ENCODE measurements at places on chromosomes 1 and 21.

- no peak for DNase-seq
Observed at GRCh38 chr1:20413776-20414140, 72.3 kb downstream of the CAMK2N1 start.

DNA sequence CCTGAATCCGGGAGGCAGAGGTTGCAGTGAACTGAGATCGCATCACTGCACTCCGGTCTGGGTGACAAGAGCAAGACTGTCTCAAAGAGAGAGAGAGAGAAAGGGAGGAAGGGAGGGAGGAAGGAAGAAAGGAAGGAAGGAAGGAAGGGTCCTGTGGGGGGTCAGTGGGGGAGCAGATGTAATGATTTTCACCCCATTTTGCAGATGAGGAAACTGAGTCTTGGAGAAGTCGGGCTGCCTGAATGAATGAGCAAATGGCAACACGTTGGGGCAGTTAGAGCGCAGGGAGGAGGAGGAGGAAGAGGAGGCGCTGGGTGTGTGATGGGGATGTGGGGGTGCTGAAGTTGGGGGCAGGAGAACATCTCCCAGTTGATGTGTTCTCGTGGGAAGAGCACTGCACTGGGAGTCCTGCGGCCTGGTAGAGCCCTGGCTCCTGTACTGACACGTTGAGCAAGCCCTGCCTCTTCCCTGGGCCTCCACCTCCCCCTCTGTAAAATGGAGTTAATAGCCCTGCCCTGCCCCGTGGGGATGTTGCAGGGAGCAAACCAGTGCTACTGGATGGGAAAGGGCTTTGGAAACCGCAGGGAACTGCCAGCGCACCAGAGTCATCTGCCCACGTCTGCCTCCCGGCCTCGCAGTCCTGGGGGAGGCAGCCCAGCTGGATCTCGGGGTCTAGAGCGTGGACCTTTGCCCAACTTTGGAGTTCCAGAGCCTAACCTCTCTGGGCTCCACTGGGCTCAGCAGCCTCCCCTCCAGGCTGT is 103.2 kb upstream of the CASZ1 start:
- DNase-seq: no peak

GRCh38 chr21:42042651-42043050 is 28.5 kb upstream of the UMODL1 start:
- DNase-seq: no peak

DNA sequence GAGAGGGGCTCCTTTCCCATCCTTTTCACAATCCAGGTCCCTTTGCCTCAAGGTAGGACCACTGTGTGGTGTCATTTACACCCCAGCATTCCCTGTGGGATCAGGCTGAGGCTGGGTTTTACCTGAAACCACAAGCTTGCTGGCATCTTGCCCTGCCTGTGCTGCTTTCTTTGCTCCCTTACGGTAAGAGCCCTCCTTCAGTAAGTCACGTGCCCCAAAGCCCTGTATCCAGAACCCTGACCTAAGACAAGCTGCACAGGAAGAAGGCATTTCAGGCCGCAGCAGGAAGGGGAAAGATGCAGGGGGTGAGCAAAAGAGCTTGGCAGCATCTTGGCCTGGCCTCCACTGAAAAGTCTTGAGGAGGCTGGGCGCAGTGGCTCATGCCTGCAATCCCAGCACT is 58.4 kb downstream of the KLHDC7A start:
- DNase-seq: no peak

- DNase-seq: no peak
Observed at GRCh38 chr1:31531177-31531999, 44.9 kb upstream of the TINAGL1 start.

DNA sequence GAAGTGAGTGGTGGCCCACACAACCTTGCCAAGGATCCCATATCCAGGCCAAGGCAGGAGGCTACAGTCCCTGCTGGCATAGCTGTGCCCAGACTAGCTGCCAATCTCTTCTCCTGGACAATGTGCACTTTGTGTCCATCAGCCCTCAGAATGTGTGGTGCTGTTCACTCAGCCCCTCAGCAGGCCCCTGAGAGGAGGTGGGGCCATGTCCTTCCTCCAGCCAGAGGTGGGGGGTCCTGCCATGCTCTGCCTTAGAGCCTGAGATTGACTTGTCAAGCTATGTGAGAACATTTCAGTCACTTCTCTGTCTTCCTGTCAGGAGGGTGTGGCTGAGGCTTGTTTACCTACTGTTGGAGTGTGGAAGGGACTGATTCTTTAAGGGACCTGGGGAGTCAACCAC is 1.4 kb downstream of the NCF2 start:
- no peak for DNase-seq

DNA sequence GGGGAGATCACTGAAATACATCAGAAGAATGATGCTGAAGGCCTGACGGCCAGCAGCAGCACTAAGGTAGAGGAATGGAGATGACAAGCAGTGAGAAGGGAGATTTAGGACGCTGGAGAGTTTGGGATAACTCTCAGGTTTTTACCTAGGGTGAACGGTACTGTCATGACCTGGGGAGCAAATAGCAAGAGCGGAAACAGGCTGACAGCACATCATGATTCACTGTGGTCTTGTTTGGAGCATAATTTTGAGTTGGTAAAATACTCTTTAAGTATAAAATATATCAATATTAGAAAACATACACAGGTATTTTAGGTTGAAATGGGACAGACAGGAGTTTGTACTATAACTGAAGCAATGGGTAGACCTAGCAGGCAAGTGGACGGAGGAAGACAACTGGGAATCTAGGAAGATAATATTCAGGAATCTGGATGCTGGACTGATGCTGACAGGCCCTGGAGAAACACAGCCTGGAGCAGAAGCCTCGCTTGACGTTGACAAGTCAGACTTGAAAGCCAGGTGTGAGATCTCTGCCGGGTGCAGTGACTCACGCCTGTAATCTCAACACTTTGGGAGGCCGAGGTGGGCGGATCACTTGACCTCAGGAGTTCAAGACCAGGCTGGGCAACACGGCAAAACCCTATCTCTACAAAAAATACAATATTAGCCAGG is 33.3 kb downstream of the ALG14 start:
- DNase-seq: no peak

- peak; percentile 57 for DNase-seq
Observed at GRCh38 chr21:45535341-45536081, 6.7 kb downstream of the SLC19A1 start.

DNA sequence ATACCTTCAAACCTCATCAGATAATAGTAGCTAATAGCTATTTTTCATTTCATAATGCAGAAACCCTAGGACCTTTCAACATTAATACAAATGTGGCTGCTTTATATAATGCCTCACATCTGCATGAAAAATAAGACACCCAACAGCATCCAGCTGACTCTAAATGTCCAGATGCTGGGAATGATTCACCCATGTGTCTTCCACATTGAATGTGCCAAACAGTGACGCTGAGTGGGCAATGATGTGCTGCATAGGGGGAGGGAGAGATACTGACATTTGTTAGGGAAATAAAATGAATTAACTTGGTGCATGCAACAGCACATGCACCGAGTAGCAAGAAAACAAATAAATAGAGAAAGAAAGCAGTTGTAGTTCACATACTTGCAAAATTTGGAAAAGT is 199.3 kb downstream of the DSCAM start:
- no peak for DNase-seq

DNA sequence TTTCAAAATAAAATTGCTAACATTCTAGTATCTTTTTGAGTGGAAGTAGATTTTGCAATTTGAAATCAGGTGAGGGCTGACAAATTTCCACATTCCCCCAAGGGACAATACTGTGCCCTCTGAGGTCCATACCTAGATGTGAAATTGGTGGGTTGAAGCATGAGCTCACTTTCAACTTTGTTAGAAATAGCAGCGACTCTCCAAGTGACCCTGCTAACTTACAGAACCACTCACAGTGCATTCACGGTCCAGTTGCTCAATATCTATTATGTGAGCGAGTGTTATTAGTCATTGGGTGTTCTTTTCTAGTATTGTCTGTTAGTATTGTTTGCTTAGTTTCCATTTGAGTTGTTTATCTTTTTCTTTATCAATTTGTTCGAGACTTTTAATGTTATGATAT is 53.6 kb upstream of the ASB17 start:
- DNase-seq: no peak

DNA sequence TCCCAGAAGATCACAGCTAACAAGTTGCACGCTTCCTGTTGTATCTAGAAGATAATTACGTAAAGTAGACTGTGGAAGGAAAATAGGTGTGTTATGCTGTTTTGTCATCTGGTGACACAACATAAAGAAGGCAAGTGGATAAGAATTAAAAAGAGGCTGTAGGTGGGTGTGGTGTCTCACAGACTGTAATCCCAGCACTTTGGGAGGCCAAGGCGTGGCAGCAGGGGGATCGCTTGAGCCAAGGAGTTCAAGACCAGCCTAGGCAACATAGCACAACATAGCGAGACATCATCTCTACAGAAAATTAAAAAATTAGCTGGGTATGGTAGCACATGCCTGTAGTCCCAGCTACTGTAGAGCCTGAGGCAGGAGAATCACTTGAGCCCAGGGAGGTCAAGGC is 17.9 kb upstream of the ZNF281 start:
- DNase-seq: no peak

DNA sequence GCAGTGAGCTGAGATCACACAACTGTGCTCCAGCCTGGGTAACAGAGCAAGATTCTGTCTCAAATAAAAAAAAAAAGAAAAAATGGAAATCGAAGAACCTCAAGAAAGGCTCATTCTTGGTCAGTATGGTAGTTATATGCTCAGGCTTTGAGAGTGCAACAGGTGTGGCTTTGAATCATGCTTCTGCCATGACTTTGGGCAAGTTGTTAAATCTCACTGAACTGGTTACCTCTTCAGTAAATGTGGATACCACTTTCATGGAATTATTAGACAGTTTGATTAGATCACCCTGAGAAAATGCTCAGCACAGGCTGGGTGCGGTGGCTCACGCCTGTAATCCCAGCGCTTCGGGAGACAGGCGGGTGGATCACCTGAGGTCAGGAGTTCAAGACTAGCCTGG is 12.8 kb downstream of the TRNAU1AP start:
- no peak for DNase-seq

GRCh38 chr1:36251794-36252481 is 27.7 kb downstream of the THRAP3 start:
- DNase-seq: no peak

GRCh38 chr1:178633056-178633455 is 92.0 kb upstream of the RALGPS2 start:
- no peak for DNase-seq

DNA sequence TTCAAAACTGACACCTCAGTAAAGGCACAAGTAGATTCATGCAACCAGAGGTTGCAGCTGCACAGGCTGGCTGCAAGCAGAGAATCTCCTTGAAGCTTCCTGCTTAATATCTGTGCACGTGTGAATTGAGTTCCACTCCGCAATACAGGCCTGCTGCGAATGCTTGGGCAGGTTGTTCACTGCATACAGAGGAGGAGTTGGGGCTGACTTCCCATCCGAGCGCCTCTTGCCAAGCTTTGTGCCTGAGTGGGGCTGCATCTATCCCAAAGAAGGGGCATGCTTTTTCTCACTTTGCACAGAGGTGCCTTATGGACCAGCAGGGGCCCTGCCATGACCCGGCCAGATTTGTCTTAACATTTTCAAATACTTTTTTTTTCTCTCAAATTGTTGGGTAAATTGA is 17.9 kb upstream of the PADI1 start:
- DNase-seq: no peak

DNA sequence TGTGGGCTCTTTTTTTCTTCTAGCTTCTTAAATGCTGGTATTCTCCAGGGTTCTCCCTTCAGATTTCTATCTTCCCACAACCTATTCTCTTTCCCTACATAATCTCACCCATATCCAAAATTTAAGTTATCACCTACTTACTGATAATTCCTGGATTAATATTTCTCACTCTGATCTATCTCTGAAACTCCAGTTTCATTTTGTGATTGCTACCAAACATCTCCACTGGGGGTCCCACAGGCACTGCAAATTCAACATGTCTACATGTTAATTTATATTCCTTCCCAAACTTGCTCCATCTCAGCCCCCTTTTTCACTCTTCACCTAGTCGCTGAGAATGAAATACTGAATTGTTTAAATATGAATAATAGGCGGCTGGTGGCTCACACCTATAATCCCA is 9.9 kb upstream of the C1orf141 start:
- no peak for DNase-seq

DNA sequence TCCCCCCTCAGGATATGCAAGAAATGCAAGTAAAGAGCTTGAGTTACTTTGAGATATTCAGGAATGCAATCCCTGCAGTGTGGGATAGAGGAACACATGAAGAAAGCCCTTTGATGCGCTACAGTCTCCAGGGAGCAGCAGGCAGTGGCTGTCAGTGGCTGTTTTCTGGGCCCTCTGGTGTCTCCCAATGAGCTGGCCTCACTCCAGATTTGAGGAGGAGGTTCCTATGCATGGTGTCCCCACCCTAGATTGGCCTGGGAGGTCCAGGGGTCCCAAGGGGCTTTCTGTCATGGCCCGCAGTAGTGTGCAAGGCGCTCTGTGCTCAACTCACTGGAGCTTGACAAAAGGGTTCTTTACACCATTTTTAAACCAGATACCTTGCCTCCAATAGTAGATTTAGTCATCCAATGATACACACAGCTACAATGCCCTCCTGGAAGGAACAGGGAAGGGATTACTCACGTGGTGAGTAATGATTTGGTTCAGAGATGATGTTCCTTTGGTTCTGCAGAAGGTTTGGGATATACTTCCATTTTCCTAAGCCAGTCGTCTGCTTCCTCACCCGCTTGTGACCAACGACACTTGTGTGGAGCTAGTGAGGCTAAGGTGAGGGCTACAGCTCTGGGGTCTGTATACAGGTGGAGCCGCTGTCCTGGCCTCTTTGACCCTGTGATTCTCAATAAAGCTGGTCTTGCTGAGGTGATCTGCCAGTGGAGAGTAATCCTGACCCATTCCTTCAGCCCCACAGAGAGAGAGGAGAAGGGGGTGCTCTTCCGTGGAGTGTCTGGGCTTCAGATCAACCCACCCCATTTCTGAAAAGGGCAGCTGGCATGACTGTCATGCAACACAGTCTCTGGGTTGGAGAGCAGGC is 6.6 kb downstream of the BATF3 start:
- DNase-seq: no peak

- no peak for DNase-seq
Observed at GRCh38 chr1:61132645-61133334, 50.4 kb downstream of the NFIA start.

- DNase-seq: no peak
Observed at GRCh38 chr1:76763738-76764137, 103.5 kb upstream of the ST6GALNAC5 start.

Measured in activated effector memory CD4-positive, alpha-beta T cell treated with anti-CD3 and anti-CD28 coated beads, Interleukin-2, amount 50 U/mL, for 16 hours (primary cell).